ENCODE measurements at places on chromosomes 12 and 14.

DNA sequence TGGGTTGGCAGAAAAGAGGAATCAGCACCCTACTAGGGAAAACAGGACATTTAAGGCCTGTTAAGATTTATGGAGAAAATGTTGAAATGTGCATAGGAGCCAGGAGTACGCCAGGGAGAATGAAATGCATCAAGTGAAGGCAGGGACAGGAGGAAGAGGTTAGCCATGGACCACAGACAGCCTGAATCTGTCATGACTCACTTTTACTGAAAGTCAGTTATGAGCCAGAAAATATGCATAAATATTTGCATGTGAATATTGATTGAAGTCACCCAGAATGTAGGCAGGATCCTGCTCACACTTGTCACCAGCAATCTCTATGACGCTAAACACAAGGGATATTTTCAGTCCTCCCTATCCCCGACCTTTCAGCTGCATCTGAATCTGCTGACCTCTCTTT, 25.1 kb upstream of the CDK17 start:
- peak; percentile 5 for DNase-seq

GRCh38 chr12:58242796-58243630, 301.6 kb downstream of the ATP23 start:
- DNase-seq = no peak

- DNase-seq = no peak
Observed at GRCh38 chr14:63939006-63939270, 86.1 kb downstream of the SYNE2 start.

DNA sequence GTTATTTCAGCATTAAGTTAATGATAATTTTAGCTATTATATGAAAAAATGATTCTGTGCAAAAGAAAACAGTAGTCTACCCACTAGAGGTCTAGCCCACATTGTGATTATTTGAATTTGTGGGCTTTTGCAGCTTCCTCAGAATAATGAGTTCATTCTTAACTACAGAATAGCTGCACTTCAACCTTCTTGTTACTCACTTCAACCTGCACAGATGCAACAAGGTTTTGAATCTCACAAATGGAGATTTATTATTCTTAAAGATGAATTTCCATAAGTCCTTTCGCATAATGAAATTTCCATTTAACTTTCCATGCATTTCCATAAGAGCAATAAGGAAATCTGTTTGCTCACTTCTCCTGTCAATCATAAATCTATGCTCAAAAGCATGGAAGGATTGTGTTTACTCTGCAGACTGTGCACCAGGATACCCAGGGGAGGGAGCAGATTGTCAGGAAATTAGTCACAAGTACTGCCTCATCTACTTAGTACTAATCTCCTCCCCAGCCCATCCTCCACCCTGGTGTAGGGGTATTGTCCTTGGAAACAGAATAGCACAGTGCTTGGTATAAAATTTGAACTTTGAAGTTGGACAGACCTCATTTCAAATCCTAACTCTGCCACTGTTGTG, 24.1 kb downstream of the PTGER2 start:
- DNase-seq = no peak

DNA sequence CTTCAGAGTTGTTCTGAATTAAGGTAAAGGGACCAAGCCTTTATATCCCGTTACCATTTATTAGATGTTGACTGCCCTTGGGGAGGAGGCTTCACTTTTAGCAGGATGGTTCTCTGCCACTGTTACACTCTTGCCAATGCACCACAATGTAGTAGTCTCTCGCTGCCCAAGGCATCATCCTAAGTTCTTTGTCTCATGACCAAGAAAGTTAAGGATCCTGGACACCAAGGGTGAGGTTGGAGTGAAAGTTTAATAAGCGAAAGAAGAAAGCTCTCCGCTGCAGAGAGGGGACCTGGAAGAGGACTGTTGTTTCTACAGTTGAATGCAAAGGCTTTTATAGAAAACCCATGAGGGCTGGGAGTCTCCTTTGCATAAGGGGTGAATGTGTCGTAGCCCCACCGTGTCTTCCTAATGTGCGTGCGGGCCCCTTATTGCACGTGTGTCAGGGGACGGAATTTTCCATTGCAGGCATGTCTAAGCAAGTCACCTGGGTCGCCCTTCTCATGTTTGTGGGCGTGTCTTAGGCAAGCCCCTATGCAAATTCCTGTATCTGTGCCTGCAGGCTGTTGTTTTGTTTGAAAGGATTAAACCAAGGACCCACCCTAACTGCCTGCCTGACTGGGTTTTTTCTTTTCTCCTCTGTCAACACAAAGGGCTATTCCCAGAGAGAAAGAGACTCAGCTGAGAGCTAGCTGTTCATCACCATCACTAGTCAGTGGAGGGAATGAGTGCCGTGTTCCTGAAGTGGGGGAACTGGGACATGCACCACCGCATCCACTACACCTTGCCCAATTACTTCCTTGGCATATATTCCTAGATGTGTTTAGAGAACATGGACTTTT, 17.6 kb upstream of the RNASE1 start:
- no peak for DNase-seq

- DNase-seq = no peak
Observed at GRCh38 chr12:18723752-18724151, 14.1 kb downstream of the PLCZ1 start.

- DNase-seq = no peak
Observed at GRCh38 chr12:22925623-22926022, 300.7 kb downstream of the ETNK1 start.

- no peak for DNase-seq
Observed at GRCh38 chr12:115507951-115508722, 769.4 kb downstream of the MED13L start.

All from stimulated activated naive CD4-positive, alpha-beta T cell treated with Interleukin-2 at 50 U/mL for 16 hours (primary cell).